ENCODE measurements at places on chromosomes 5 and 9. TPM values are rescaled to one million over a fixed set of nuclear protein-coding genes. Genes with fewer than 3 reads are reported as not detected.

DNA sequence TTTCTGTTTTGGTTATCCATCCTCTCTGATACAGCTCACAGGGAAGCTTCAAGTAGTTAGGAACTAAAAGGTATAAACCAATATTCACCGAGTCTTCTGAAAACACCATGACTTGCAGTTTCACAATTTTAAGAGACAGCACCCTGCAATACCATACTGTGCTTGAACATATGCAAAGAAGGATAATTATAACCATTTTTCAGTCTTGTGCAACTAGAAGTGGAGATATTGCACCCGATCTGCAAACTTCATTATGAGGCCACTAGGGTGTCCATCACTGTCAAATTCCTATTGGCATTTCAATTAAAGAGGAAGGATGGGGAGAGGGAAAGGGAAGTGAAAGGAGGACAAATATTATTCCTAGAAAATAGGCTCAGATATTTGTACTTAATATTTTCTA, 32.4 kb upstream of the CEP120 start:
- DNase-seq, result no peak

- no peak for DNase-seq
These were observed 40.3 kb downstream of the PRKACG start for GRCh38 chr9:68973619-68974018.

- DNase-seq, result no peak
These were observed 210.0 kb downstream of the TMEM161B start for GRCh38 chr5:88058625-88059024.

DNA sequence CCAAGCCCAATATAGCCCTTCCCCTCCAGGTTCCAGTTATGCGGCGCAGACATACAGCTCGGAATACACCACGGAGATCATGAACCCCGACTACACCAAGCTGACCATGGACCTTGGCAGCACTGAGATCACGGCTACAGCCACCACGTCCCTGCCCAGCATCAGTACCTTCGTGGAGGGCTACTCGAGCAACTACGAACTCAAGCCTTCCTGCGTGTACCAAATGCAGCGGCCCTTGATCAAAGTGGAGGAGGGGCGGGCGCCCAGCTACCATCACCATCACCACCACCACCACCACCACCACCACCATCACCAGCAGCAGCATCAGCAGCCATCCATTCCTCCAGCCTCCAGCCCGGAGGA, 6.3 kb downstream of the NR4A3 start:
- no peak for DNase-seq

DNA sequence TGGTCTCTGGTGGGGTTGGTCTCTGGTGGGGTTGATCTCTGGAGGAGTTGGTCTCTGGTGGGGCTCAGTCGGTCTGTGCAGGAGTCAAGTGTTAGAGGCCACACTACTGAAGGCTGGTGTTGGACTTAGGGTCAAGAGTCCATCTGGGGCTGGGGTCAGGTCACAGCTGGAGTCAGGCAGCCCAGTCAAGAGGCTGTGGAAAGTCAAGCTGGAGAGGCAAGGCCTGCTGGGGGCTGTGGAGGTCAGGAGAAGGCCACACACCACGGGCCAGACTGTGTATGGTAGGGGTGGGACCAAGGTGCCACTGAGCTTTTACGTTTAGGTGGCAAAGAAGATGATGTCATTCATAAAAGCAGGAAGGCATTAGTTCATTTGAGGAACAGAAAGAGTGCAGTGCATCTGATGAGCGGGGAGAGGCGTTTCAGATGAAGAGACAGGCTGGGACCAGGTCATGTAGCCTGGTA, 16.7 kb upstream of the CD74 start:
- no peak for DNase-seq

- DNase-seq, result no peak
These were observed 50.4 kb upstream of the ZSWIM6 start for GRCh38 chr5:61281686-61282085.

DNA sequence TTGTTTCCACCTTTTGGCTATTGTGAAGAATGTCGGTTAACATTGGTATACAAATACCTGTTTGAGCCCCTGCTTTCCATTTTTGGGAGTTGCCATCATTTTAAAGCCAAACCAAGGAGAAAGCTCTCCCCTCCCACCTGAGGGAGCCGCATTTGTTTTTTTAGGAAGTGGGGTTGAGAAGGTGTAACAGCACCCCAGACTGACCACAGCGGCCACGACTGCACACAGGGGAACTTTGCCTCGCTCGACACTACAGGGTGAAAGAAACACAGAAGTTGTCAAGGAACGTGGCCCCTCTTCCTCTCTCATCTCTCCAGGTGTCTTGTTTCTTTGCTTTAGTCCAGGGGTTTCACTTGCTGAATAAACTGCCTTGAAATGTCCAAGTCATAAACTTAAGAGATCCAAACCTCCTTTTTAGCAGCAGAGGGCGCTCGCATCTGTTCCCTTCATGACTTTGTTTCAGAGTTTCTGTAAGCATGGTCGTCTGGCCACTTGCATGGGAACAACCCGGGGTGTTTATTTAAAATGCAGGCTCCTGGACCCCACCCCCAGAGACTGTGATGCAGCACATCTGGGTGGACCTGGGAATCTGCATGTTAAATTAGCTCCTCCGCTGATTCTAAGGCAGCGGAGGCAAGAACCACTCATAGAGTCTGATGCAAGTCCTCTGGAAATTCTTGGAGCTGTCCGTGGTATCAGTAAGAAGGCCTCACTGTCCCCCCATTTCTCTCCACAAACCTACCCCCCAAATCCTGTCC, 2.1 kb upstream of the TTLL11 start:
- no peak for DNase-seq

GRCh38 chr5:57210633-57211032, 36.8 kb downstream of the GPBP1 start:
- no peak for DNase-seq

GRCh38 chr5:103441523-103441922, 121.1 kb downstream of the NUDT12 start:
- no peak for DNase-seq

GRCh38 chr9:114278356-114278755, 44.5 kb upstream of the ORM1 start:
- no peak for DNase-seq

DNA sequence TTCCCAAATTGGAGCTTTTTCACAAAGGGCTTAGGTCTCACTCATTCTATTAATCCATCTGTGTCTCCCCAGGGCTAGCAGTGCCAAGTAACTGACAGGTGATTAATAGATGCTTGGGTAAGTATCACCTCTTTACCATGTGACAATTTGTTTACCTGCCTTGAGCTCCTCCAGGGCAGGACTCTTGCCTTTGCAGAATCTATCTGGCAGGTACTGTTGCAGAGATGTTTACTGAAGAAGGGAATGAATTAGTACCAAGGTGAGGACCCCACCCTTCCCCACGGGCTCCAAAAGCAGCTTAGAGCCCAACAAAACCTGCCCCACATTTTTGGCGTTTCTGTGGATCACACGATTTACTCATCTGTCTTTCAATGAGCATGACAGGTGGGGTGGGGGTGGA, 698 bp upstream of the TGFBI start:
- DNase-seq, result no peak

GRCh38 chr9:129198319-129199043, 20.4 kb upstream of the IER5L start:
- no peak for DNase-seq

DNA sequence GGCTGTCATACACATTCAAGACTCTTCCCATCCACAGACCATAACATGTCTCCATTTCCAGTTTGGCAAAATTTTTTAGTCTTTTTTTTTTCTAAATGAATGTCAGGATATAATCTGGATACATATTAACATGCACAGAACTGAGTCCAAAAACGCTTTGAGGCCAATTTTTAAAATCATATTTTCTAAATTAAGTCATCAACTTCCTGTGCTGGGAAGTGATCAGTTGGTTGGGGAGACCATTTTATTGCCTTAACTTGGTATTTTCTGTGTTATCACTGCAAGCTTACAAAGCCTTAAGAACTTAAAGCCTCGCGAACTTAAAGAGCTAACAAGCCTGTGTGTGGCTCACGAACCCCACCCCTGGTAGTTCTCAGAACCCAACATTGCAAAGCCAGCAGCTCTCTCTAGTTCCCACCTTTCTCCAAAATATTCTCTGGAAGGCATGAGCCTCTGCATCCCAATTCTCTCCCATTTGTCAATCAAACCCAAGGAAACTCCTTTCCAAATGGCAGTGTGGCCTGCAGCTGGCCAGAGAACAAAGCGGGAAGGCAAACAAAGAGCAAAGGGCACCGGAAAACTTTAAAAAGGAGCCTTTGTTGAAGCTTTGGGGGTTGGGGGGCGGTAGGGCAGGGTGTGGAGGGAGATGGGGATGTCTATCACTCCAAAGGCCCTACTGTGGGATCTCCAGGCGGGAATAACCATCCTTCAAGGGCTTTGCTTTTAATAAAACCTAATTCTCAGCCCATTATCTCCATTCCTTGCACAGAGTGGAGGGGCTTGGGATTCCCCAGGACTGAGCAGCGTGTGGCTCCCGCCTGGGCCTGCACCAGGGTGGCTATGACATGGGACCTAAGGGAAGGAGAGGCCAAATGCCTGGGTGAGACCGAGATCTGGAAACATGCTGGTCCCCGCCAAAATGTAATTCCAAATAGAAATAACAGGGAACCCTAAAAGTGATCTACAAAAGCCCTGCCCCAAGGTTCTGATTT, 65.0 kb downstream of the ROR2 start:
- DNase-seq, result no peak

- no peak for DNase-seq
These were observed 9.3 kb upstream of the NRARP start for GRCh38 chr9:137311171-137311985.

DNA sequence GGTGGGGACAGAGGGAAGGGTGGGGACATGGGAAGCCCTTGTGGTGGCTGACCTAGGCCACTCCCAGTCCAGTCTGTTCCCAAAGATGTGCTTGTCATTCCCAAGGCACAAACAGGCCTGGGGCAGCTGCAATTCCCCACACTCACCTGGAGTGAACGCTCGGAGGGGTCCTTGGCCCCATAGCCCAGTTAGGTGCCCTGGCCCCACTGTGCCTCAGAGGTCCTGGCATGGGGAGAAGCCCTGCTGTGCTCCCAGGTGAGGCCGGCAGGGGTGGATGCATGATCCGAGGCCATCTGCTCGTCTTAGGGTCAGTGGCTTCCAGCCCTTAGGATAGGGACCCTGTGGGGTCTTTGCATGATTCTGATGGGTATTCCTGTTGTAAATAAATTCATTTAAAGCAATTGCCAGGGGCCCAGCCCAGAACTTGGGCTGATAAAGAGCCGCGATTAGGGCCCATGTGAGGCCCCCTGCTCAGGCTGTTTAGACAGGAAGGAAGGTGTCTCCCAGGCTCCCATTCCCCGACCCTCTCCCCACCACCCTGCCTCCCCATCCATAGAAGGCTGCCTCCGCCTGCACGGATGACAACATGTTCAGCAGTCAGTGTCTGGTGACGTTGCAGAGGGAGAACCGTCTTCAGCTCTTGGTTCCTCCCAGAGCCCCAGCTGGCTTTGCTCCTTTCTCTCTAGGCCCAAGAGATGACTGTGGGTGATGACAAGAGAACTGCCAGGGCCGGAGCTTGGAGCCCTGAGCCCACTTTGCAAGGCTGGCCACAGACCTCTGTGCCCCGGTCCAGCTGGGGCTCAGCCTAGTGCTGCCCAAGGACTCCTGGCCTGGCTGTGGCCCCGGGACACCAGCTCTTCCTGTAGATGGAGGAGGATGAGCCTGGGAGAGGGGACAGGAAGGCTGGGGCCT, 28.4 kb upstream of the IRX4 start:
- no peak for DNase-seq

GRCh38 chr5:64161420-64161819, 4.2 kb upstream of the RNF180 start:
- DNase-seq, result no peak

DNA sequence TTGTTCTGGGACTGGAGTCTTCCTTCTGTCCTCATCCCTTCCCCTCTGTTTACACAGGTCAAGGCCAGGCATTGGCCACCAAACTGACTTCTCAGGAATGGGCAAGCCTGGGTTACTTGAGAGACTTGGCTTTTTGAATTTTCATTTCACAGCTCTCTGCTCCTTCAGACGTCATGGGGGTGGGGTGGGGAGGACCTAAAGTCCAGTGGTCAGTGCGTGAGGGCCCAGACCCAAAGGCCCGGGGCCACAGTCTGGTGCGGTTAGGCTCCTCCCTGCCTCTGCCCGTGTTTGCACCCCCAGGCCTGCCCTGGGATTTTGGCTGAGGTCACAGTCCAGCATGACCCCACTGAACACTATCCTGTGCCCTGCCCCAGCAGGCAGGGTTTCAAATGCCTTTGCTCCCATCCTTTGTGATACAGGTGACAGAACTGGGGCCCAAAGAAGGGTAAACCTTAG, 4.1 kb upstream of the CXXC5 start:
- DNase-seq, result no peak

GRCh38 chr9:137784046-137784445, 93.5 kb upstream of the CACNA1B start:
- DNase-seq, result no peak

- no peak for DNase-seq
These were observed 33.1 kb downstream of the ADAM19 start for GRCh38 chr5:157542282-157543000.

DNA sequence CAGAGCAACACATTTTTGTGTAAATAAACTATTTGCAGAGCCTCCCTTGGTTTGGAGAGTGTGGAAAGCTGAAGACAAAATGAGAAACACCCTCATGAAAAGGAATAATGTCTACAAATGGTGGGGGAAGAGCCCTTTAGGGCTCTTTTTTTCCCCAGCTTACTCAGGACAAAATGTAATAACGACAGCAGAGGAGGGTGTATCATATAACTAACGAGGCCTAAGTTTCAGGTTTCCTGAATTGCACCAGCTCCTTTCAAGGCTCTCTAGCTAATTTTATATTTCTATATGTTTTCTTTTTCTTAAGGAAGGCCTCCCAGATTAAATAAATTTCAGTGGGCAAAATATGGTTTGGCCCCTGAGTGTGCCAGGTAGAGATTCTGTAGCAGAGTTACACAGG, 116.3 kb downstream of the FEM1C start:
- DNase-seq, result no peak

DNA sequence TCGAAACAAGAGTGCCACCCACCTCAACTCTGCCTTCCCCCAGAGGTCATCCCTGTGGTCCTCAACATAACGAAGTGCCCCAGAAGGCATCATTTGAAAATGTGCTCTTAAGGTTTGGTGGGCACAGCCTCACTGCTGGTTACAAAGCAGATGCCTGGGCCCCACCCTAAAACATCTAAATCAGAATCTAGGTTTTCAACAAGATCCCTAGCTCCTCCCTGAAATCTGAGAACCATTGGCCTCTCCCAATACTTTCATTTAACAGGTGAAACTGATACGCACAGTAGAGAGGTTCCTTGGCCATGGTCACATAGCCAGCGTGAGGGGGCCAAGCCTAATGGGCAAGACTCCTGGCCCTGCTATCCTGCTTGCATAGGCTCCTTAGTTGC, 376.2 kb upstream of the CLINT1 start:
- no peak for DNase-seq

Gene MARVELD2
- total RNA-seq, result 5.9 TPM

Gene FBXL7
- total RNA-seq, result 15.3 TPM

Gene GRIA1
- total RNA-seq, result 3.0 TPM

Gene FYB1
- total RNA-seq, result 10.9 TPM

Gene STPG3
- total RNA-seq, result not detected

All from urinary bladder (tissue), 4 donors.